ENCODE measurements at places on chromosomes 2 and 18.

DNA sequence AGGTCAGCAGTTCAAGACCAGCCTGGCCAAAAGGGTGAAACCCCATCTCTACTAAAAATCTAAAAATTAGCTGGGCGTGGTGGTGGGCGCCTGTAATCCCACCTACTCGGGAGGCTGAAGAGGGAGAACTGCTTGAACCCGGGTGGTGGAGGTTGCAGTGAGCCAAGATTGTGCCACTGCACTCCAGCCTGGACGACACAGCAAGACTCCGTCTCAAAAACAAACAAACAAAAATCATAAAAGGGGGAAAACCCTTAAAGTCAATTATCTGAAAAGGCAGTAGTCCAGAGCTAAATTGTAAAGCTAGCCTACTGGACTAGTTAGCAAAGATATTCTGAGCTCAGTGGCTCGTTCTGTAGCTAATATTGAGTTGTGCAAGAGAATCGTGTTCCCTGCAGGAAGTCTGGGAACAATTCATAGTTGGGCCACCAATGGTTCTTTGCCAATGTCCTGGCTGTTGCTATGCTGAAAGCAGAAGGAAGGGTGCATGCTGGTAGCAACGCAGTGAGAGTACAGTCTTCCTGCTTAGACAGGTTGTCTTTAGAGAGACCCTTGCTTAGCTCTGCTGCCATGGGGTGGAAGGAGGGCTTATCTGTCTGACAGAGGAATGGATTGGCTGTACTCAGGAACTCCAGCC is 4.3 kb downstream of the TGOLN2 start:
- DNase-seq, result no peak

DNA sequence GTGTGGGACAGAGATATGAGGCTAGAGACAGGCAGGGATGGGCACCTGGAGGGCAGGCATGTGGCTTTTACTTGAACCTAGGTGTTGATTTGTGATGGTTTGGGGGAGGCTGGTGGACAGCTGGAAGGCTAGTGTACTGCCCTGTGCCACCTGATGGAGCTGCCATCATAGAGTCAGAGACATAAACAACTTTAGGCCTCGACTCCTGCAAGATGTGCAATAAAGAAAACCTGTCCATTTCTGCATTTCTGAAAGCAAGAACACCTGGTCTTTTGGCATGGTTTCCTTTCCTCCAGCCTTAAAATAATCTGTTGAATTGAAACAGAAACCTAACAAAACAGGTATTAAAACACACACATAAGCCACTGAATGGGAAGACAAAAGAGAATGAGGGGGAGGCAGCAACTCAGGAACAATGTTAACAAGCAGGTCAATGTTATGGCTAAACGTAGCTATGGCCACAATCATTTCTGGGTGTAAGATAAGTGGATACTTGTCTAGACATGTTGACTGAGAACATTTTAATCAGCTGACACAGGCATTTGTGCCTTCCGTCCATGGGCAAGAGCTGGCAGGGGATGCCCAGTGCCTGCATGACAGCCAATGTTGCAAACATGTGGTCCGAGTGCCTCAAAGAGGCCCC is 87.8 kb downstream of the KCTD1 start:
- no peak for DNase-seq

DNA sequence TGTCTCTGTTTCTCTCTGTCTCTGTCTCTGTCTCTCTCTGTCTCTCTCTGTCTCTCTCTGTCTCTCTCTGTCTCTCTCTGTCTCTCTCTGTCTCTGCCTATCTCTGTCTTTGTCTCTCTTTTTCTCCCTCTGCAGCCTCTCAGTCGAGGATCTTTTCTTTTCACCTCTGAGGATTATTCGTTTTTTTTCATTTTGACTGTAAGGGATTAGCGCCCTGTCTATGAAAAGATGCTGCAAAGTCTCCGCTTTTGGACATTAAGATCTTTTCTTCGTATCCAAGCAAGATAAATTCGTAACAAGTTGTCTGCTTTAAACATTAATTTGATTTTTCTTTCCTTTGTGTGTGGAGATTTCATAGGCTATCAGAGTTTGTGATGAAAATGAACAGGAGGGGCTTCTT is 191.2 kb upstream of the TPO start:
- no peak for DNase-seq

- no peak for DNase-seq
Observed at GRCh38 chr2:181077128-181077709, 96.8 kb downstream of the UBE2E3 start.

DNA sequence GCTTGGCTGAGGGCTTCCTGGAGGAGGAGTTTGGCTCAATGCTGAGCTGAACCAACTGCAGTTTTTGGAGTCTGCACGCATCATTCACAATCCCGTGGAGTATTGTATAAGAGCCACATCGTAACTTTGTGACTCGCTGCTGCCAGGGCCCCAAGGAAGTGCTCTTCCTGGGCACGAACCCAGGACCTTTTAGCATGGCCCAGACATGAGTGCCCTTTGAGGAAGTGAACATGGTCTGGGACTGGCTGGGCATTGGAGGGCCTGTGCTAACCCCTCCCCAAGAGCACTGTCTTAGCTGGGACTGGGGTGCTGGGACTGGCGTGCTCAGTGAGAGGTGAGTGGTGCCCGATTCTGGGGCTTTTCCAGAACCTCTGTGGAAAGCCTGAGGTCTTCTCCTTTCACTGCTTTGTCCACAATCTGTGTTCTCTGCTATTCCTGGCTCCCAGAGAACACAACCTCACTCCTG is 88.6 kb downstream of the LIPG start:
- no peak for DNase-seq

- peak; percentile 35 for DNase-seq
Observed at GRCh38 chr2:105398336-105399206, at the start of gene FHL2. Gene FHL2, minus strand, starts transcription at chr2:105399051. Its CDS starts 12,535 bp downstream, at chr2:105386516.

- no peak for DNase-seq
Observed at GRCh38 chr18:57439985-57440330, 4.8 kb downstream of the ONECUT2 start.

DNA sequence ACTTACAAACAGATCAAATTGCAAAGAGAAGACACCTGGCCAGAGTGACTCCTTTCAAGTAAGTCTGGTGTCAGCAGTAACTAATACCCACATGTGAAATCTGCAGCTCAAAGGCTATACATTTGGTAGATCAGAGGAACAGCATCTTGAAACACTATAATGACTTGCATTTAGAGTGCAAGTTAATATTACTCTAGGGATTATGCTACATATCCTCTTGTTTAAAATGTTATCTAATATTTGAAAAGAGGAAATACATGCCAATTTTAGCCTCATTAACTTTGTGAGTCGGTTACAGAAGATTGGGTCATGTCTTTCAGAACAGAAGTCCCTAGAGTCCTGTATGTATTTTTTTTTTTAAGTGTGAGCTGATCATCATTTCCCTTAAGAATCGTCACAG is 15.2 kb downstream of the LANCL1 start:
- DNase-seq, result no peak

- no peak for DNase-seq
Observed at GRCh38 chr18:36942264-36942663, 113.3 kb downstream of the KIAA1328 start.

- DNase-seq, result no peak
Observed at GRCh38 chr18:58060254-58060653, 16.2 kb downstream of the NEDD4L start.

DNA sequence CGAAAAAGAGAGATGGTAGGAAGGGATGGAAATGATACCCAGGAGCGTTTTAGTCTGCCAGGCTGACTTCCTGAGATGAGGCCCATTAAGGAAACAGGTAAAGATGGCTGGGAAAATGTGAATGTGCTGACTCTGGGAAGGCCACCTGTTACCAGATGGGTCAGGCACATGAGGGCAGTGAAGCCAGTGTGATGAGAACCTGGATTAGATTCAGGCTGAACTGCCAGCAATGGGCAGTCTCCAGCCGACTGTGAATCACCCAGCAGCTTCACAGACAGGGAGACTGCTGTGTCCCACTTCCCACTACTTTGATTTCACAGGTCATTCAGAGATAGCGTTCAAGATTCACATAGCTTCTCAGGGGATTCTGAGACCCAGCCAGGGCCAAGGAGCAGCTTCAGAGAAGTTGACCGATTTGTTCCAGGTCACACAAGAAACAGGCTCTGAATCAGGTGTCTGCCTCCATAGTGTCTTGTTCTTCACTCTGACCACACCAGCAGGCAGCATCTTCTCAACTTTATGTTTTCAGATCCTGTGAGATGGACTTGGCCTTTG is 26.4 kb downstream of the CAPN13 start:
- DNase-seq, result no peak

DNA sequence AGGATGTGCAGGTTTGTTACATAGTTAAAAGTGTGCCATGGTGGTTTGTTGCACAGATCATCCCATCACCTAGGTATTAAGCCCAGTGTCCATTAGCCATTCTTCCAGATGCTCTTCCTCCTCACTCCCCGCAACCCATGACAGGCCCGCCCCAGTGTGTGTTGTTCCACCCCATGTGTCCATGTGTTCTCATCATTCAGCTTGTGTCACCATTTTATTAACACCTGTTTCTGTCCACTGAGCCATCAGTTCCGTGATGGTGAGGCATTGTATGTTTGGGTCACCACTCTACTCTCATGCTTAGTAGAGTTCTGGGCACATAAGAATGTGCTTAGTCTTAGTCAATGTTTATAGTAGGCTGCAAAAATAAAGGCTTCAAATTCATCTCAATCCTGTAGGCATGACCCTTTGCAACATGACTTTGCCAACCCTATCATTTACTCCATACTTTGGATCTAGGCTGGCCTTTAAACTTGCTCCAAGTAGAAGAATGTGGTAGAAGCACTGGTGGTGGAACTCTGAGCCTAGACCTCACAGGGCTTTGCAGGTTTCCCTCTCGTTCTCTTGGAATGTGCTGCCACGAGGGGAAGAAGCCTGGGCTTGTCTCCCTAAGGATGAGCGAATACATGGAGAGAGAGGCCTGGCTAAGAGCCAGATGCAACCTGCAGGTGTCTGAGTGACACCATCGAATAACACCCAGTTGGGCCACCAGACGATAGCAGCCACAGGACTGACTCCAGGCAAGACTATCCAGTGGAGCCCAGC is 161.5 kb downstream of the NAPG start:
- DNase-seq, result no peak

DNA sequence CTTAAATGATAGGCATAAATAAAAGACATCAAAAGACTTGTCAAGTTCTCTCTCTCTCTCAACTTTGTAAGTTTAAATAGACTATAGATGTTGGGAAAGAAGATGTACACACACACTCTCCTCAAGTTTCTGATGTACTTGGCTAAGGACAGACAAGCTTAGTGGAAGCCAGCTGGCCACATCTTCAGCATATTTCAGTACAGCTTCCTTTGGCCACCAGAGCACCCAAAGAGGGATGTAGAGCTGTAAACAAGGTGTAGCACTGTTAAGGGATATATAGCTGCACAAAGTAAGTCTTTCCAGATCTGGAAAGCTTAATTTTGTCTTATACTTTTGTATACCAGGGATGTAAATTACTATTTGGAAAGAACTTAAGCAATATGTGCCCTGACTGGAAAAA is 64.3 kb upstream of the MSTN start:
- no peak for DNase-seq

DNA sequence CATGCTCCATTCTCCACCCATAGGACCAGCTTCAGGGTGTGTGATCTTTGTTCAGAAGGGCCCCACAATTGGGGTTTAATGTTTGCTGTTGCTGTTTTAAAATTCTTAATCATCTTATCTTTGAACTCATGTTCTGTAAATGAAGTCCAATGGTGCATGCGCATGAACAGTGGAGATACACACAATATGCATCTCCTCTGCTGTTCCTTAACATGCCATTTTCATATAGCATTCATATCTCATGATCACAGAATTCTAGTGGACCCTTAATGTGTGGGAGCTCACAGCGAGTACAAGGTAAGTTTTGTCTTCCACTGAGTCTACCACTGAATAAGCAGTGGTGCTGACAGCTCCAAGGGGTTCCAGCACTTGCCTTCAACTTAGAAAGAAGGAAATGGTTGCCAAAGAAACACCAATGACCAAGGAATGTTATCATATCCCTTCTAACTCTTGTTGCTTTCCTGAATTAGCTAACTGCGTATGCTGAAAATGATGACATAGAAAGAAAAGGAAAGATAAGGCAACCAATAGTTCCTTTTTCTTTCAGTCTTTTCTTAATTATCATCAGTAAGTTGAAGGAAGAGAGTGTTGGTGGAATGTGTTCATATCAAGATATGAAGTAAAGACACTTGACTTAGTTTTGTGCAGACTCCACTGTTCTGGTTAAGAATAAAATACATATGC is 258.9 kb upstream of the FBXO11 start:
- no peak for DNase-seq

GRCh38 chr2:206160807-206161179 is 1.1 kb downstream of the EEF1B2 start:
- DNase-seq, result no peak

All from T-helper 22 cell (primary cell).